ENCODE measurements at places on chromosomes 2 and 18.

DNA sequence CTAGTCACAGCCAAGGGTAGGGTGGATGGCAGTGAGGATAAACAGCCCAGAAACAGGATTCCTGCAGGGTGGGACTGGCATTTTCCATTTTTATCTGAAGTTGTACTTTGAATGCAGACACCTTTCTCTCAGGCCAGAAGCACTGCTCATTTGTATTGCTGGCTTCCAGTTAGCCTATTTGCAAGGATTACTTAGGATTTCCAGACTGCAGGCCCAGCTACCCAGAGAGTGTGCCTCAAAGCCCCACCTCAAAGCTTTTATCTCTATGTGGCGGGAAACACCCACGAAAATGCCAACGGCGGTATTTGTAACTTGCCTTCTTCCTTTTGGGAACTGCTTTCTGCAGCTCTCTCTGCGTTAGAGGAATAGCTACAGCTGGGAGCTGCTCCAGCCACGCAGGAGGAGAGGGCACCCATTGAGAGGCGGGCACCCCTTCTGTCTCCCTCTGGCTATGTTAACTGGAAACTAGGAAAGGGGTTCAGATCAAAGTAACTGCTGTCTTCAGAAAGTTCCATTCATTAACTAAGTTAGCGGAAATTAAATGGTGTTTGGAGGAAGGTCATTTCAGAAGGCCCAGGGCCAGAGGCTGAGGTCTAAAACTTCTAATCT, 144.9 kb downstream of the TGIF1 start:
- DNase-seq = no peak

GRCh38 chr2:34961822-34962221, 1362.7 kb upstream of the FAM98A start:
- no peak for DNase-seq

GRCh38 chr2:183010112-183010511, 28.1 kb downstream of the NCKAP1 start:
- DNase-seq = no peak

DNA sequence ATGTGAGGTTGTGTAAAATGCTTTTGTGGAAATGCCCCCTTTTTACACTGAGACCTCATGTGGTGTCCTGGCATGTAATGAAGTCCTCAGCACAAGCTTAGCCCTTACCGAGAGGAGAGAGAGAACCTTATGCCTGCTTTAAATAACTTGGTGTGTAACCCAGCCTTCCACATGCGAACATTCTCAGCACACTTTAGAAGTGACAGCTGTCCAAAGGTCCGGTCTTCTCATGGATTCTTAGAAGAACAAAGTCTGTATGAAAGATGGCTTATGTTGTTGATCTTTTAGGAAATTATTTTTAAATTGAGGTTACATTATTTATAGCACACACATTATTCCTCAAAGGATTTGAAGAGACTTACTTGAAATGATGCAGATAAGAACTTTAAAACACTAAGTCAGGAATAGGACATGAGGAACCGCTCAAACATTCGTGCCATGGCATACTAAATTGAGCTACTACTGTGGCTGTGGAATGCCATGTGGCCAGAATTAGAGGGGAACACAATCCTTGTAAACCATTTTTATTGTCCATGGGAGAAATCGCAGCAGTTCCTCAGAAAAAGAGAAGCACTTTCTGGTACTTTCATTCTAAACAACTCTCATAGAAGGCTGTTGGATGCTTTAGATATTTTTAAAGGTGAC, 79.6 kb downstream of the WDSUB1 start:
- DNase-seq = no peak

DNA sequence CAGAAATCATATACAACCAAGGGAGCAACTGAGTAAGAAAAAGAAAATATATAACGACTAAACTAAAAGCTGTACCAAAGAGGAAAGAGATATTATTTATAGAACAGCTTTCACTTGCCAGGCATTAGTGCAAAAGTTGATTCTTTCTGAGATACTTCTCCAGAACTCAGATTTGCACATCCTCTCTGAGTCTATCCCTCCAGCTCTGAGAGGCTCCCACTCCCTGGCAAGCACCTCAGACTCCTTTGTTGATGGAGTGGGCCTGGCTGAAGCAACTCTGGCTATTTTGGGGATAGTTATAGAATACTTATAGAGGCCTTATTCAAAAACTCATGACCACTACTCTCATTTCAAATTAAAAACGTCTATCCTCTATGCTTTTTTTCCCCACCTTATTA, 501.6 kb upstream of the TNP1 start:
- no peak for DNase-seq

DNA sequence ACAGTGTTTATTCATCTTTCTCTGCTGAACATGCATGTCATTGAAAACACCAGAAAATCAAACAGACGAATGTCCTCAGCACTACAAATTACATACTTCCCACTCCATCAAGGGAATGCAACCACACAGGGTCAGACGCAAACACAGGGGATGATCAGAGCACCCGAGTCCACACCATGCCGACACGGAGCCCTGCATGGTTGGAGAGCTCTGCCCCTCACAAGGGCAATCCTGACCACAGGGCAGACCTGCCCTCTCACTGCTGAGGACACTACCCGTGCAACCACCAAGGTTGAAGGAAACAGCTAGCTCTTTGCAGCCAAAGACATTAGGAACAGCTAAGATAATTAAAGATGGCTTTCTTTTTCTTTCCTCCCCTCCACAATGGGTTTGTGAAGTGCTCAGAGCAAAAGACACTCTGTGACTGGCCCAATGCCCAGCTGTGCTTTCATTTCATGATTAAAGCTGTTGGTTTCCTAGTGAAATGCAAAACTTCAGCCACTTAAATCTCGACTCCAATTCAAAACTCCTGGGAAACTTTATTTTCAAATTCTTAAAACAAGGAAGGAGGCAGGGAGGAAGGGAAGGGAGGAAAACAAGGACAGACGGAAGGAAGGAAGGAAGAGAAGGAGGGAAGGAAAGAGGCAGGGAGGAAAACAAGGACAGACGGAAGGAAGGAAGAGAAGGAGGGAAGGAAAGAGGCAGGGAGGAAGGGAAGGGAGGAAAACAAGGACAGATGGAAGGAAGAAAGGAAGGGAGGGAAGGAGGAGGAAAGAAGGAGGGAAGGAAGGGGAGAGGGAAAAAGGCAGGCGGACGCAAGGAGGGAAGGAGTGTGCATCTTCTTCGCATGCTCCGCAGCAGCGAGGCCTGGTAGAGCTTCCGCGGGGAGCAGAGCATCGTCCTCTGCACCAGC, 65.8 kb downstream of the NDUFA10 start:
- DNase-seq = no peak

DNA sequence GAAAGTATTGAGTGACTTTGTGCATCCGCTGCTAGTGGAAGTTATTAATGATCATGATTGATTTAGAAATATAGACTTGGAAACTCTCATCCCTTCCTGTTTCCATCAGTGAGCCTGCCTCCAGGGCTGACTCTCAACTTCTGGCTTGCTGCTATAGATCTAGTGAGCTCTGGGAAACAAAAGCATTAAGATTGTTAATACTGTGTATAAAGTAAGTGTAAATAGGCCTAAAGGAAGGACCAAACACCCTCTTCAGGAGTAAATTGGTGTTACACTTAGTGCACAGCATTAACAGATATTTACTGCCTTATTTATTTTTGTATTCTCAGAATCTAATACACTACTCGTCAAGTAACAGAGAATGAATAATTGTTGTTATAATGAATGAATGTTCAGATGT, 285.6 kb downstream of the THSD7B start:
- DNase-seq = no peak

DNA sequence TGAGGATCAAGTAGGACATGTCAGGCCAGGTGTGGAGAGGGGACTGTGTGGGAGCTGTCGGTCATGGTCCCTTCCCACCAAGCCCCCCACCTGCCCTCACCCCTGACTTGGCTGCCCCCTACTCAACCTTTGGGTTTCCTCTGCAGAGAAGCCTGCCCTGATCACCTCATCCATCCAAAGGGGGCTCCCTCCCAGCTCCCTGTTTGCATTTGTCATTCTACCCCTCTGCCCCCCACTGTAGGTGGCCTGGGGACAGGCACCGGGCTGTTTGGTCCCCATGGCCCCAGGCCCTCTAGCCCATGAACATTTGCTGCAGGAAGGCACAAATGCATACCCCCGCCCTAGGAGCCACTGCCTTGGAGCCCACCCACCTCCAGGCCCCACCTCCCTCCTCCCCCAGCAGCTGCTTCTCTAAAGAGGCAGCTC, 115.0 kb downstream of the SMAD7 start:
- no peak for DNase-seq

DNA sequence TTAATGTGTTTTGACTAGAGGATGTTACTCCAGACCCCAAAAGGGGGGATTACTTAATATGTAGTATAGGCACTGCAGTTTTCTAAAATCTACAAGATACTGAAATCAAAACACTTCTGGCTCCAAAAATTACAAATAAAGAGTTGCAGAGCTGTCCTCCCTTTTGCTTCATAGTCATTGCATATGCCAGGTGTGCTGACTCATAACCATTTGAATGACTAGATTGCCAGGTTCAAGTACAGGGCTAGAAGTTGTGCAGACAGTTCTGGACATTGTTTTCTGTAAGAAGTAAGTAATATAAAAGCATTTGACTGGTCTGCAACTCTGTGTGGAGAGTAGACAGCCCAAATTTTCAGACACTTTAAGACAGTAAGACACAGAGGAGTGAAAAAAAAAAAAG, 6.7 kb downstream of the CWC22 start:
- DNase-seq = no peak

All from NCI-H460 (cell line).